ENCODE measurements at places on chromosomes 13 and 19.

- no peak for DNase-seq
Measured at GRCh38 chr13:40388617-40389016, 277.8 kb downstream of the FOXO1 start.

GRCh38 chr13:97555034-97555433 lies 121.1 kb downstream of the RAP2A start:
- no peak for DNase-seq

DNA sequence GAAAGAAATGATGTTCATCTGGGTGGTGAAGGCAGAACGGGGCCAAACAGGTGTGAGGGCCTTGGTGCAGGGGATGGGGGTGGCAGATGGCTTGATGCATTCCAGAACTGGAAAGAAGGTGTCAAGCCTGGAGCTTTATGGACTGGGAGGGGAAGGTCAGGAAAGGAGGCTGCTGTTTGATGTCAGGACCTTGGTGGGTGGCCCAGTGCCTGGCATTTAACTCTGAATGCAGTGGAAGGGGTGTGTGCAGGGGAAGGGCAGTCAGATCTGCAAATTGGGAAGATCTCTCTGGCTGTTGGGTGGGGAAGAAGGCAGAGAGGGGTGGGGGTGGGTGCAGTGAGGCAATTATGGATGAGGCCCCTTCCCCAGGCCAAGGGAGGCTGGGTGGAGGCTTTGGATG lies 11.7 kb downstream of the KCTD15 start:
- no peak for DNase-seq

DNA sequence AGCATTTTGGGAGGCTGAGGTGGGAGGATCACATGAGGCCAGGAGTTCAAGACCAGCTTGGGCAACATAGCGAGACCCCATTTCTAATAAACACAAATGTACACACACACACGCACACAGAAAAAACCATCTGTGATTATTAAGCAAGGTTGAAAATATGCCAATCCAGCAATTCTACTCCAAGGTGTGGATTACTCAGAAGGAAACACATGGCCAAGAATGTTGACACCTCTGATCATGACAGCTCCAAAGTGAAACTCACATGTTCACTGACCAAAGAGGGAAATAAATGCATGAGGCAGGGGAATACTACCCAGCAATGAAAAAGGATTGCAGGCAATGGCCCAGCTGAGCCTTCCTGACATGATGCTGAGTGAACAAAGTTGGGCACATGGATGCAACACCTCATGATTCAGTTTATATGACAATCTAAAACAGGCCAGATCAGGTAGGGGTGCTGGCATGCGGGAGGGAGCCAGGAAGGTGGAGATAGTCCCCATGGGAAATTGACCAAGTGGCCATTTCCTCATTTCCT lies 4.4 kb downstream of the DOCK6 start:
- no peak for DNase-seq

DNA sequence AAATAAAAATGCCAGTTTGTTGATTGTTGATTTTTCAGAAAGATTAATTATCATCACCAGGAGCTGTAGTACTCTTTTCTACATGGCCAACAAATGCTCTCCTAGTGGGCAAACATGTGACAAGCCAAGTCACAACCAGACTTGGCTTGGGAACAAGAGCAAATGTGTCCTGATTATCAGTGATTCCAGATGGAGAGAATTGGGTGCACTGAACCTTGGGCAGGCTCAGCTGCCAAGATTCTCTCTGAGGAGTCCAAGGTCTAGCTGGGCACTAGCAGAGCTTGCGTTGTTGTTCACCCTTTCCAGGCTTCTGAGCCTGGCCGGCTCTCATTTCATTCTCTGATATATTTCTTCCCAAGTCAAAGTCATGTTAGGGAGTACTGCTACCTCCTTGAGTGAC lies 27.3 kb upstream of the GPI start:
- no peak for DNase-seq

- no peak for DNase-seq
Measured at GRCh38 chr13:31038834-31039552, 106.5 kb downstream of the TEX26 start.

GRCh38 chr19:35355791-35356460 lies 2.3 kb upstream of the FFAR3 start:
- no peak for DNase-seq

DNA sequence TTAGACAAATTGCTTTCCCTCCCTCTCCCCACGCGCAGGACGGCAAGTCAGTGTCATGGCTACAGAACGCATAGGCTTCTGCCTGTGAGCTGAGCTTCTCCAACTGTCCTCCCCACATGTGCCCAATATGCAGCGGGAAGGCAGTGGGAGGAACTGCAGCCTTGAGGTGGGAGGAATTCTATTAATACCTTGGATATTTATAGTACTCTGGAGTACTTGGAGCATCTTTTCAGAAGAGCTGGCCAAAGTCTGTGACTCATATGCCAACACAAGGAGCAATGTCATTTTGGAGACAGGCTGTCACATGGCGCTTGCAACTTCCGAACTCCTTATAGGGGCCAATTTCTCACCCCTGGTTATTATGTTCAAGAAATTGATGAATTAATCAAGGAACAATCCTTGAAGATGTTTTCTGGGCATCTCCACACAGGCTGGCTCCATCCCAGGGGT lies 245.0 kb upstream of the SERP2 start:
- DNase-seq: no peak

- no peak for DNase-seq
Measured at GRCh38 chr19:293436-294110, 2.4 kb upstream of the PLPP2 start.

GRCh38 chr13:29964181-29964845 lies 113.9 kb upstream of the UBL3 start:
- DNase-seq: no peak

- no peak for DNase-seq
Measured at GRCh38 chr19:21084343-21084742, 2.3 kb downstream of the ZNF714 start.

DNA sequence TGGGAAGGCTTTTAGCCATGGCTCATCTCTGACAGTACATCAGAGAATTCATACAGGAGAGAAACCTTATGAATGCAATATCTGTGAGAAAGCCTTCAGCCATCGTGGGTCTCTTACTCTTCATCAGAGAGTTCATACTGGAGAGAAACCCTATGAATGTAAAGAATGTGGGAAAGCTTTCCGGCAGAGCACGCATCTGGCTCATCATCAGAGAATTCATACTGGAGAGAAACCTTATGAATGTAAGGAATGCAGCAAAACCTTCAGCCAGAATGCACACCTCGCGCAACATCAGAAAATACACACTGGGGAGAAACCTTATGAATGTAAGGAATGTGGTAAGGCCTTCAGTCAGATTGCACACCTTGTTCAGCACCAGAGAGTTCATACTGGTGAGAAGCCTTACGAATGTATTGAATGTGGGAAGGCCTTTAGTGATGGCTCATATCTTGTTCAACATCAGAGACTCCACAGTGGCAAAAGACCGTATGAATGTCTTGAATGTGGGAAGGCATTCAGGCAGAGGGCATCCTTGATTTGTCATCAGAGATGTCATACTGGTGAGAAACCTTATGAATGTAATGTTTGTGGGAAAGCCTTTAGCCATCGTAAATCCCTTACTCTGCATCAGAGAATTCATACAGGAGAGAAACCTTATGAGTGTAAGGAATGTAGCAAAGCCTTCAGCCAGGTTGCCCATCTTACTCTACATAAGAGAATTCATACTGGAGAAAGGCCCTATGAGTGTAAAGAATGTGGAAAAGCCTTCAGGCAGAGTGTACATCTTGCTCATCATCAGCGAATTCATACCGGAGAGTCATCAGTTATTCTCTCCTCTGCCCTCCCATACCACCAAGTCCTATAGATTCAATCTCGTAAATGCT lies 10.7 kb downstream of the ZNF470 start:
- no peak for DNase-seq

DNA sequence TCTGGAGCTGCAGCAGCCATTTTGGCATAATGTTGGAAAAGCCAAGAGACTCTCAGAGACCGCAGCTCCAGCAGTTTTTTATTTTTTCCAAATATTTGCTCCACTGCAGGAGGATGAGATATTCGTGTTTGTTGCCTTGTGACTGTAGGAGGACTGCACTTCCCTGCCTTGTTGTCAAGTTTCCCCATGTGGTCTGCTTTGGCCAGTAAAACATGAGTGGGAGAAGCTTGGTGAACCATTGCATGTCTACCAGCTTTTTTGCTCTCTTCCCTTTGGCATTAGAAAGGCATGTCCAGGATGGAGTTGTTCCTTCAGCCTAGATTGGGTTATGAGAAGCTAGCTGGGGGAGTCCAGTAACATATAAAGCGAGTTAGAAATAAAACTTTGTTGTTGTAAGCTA lies 47.7 kb upstream of the ALOX5AP start:
- no peak for DNase-seq

- no peak for DNase-seq
Measured at GRCh38 chr13:51585696-51586095, 1.4 kb downstream of the WDFY2 start.

- peak; percentile 0 for DNase-seq
Measured at GRCh38 chr13:29125191-29125933, 305.2 kb downstream of the MTUS2 start.

GRCh38 chr19:4531562-4532165 lies 3.4 kb downstream of the PLIN5 start:
- peak; percentile 37 for DNase-seq

DNA sequence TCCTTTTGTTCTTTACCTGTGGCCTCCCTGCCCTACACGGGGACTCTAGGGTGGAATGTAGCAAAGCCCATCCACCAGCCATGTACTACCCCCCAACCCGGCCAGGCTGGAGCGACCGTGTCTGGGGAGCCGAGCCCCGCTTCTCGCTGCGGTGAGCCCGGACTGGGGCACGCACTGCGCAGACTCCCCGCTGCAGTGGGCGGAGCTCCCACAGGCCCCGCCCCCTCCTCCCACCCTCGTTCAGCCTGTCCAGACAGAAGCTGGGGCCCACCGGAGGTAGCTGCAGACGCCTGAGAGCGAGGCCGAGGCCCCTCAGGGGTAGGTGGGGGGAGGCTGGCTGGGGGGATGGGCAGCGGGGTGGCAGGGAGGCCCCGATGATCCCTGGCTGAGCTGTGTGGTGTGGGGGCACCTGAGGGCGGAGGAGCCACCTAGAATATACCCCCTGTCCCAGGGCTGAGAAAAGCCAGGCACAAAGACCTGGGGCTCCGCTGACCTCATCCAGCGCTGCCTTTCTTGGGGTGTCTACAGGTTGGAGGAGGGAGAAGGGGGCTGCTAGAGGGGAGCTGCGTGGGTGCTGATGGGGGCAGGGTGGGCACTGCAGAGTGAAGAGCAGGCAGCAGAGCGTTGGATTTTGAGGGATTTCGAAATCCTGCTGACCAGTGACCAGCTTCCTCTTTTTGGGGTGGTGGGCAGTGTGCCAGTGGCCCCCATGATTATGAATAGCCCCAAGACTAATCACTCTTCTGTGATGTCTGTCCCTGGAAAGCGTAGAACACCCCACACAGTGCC lies 17.3 kb downstream of the PLD3 start:
- peak; percentile 80 for DNase-seq

GRCh38 chr19:9796113-9796773 lies 22.6 kb downstream of the FBXL12 start:
- DNase-seq: peak; percentile 82

DNA sequence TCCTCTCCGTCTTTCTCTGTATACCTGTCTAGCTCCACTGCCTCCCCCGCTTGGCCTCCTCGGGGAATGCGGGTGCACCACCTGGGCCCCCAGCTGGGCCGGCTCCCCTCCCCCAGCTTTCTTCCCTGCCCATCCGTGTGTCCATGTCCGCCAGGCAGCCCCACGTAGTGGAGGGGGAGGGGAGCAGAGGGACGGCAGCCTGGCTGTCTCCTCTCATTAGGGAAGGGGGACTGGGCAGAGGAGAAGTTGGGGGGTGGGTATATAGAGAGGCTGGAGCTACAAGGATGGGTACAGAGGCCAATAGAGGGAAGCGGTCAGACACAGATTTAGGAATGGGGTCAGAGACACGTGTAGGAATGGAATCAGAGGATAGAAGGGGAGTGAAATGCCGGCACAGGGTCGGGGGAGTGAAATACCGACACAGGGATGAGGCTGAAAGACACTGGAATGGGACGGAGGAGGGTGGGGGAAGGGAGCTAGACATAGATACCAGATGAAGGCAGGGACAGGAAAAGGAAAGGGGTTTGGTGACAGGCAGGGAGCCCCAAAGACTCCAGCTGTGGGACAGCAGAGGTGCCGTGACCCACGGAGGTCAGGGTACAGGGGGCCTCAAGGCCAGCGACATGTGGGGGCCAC lies 2.8 kb downstream of the NECTIN2 start:
- DNase-seq: no peak

DNA sequence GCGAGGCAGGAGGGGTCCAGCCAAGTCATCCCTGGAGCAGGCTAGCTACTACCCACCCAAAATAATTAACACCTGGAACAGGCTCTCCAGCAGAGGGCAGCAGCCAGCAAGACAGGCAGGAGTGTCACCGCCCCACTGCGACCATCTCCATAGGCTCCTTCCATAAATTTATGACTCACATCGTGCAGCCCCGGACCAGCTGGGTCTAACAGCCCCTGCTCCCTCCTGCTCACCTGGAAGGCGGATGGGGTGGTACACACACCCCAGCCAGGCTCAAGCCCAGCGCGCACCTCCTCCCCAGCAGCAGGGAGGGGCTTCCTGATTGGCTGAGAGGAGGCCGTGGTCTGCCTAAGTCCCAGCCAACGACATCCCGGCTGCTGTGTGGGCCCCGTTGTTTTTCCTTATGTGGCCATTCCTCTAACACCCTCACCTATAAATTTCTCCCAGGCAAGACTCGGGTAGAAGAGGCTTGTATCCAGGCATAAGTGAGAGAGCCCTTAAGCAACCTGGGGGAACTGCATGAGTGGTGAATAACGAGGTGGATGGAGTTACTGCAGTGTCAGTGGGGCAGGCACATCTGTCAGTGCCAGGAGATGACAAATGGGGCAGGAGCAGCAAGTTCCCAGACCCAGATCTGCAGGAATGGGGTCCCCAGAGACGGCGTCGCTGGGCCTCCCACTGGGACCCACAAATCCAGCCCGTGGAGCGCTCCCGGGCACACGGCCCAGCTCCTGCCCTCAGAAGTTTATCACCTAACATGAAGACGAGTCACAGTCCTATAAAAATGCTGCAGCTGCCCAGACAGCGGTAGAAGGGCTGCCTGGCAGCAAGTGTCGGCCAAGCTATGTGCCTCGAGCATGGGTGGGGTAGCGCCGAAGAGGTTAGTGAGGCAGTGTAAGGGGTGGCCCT lies 43.1 kb downstream of the CEBPG start:
- DNase-seq: peak; percentile 75

- no peak for DNase-seq
Measured at GRCh38 chr13:99989276-99990125, 7.9 kb downstream of the ZIC2 start.
